ENCODE measurements at places on chromosomes 3 and 15.
A peak's percentile ranks its signal among the peaks of the same experiment; 100 is the strongest.

- no peak for DNase-seq
Observed at GRCh38 chr3:105774444-105775180, 94.2 kb downstream of the CBLB start.

GRCh38 chr3:174120997-174121396 lies 723.5 kb downstream of the NLGN1 start:
- no peak for DNase-seq

- DNase-seq: peak; percentile 9
Observed at GRCh38 chr3:50050361-50050760, 38.4 kb upstream of the RBM5 start.

GRCh38 chr3:21409401-21409800 lies 341.6 kb downstream of the ZNF385D start:
- DNase-seq: no peak

DNA sequence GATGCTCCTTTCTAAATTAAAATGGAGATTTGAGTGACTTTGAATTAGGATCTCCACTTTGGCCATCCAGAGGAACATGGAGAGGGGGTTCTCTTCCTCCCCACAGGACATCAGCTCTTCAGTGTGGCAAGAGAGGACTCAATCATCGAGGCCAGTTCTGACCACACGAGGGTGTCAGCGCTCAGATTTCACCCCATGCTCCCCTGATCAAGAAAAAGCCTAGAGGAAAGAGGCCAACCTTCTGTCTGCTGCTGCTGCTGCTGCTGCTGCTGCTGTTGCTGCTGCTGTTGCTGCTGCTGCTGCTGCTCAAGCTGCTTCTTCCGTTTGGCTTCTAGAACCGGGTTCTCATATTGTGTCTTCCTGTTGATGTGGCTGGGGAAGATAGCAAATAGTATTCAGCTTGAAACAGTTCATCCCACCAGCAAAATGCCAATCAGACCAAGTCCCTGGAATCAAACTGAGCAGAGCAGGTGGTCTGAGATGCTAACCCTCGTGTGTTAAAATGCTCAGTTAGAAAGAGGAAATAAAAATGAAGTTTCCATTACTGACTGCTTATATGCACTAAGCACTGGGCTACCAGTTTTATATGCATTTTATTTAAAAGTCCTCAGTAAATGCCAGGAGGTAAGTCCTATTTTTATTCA lies 599.0 kb downstream of the MAGI1 start:
- peak; percentile 52 for DNase-seq

DNA sequence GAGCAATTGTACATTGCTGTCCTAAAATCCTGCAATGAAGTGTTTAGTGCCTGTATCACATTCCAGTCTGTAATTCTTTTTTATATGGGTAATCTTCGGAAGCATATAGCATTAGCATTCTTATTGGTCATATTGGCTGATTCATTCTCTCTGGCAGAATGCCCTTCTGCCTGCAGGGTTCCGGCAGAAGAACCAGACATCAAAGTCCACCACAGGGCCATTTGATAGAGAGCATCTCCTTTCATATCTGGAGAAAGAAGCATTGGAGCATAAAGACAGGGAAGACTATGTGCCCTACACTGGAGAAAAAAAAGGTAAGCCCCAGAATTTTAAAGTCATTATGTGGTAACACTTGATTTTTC lies 39.6 kb downstream of the TMOD3 start:
- DNase-seq: no peak

DNA sequence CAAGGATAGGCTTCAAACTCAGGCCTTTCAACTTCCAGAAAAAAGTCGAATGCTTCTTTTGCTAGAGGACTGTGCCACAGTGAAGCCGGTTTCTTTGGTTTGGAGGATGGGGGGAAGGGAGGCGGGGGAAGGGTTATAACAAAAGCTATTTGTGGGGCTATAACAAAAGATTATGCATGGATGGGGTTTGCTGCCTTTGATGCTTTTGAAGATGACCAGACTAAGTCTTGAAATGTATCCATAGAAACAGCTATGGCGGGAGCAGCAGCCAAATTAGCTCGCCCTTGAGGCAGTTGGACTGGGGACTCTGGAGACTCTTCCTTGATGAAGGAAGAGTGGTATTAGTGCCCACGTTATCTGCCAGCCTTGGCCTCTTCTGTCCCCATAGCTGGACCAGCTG lies 47.5 kb downstream of the SRGAP3 start:
- no peak for DNase-seq

GRCh38 chr3:86654806-86655460 lies 336.0 kb downstream of the VGLL3 start:
- no peak for DNase-seq

- peak; percentile 73 for DNase-seq
Observed at GRCh38 chr3:39138804-39139415, 14.5 kb downstream of the CSRNP1 start.

DNA sequence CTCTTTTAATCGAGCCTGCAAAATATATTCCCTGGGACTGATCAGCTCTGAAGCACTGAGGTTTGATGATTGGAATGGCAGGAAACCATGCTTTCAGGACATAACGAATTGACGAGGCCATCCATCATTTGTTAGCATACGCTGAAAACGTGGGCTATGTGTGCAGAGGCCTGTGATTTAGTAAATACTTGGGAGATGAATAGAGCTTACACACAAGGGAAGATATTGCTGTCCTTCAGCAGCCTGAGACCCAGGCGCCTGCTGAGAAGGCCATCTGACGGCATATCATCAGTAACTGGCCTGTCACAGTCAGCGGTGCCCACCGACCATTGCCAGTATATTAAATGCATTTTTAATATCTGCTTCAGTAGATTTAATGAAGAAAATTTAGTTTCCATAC lies 16.2 kb downstream of the CDIN1 start:
- DNase-seq: no peak

DNA sequence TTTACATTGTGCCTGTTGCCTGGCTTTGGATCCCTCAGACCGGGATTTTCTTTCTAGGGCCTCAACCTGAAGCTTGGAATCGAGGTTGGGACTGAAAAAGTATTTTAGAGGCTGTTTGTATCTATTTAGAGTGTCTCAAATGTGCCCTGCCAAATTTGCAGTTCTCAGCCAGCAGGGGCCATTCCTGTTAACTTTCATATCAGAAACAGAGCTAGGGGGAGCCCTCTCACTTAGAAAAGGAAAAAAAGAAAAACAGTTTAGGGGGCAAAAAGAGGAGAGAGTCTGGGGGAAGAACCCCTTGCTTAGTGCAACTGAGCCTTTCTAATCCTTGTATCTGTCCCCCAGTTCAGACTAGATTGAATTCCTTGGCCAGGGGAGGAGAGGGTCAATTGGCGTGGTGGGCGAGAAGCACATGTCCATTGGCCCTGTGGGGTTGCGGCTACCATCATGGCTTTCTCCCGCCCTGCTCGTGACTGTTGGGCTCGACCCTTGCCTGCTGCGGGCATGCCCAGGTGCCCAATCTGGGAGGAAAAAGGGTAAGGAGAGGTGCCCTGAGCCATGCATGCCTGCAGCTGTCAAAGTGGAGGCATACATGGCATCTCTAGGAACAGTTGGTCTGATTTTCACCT lies 101.6 kb downstream of the CFAP44 start:
- no peak for DNase-seq

DNA sequence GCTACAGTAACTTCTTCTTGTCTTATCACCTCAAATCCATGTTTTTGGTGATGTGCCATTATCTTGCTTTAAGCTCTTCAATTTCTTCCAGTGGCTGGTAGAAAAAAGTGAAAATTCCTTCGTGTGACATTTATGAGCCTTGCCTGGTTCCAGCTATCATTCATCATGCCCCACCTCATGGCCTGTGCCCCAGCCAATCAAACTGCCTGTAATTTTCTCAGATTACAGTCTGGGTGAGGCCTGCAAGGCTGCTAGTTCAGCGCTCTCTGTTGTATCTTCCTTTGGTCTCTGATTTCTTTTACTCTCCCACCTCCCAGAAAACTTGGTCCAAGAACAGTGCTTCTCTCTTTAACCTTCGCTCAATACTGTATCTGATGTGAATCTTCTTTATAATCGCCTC lies 249.3 kb upstream of the ZNF717 start:
- no peak for DNase-seq

DNA sequence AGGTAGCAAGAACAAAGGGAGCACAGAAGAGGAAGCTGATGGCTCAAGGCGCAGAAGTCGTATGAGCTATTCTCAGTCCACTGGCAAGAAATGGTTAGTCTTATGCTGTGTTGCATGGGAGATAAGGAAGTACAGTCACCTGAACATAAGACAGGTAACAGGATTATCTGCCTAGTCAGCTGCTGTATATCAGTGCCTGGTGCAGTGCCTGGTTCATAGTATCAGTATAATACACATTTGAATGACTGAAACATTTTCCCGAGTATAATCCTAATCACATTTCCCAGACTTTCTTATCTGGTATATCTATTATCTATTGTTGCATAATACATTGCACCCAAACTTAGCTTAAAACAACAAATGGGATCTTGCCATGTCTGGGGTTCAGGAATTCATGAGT lies 302.5 kb downstream of the GABRG3 start:
- no peak for DNase-seq

DNA sequence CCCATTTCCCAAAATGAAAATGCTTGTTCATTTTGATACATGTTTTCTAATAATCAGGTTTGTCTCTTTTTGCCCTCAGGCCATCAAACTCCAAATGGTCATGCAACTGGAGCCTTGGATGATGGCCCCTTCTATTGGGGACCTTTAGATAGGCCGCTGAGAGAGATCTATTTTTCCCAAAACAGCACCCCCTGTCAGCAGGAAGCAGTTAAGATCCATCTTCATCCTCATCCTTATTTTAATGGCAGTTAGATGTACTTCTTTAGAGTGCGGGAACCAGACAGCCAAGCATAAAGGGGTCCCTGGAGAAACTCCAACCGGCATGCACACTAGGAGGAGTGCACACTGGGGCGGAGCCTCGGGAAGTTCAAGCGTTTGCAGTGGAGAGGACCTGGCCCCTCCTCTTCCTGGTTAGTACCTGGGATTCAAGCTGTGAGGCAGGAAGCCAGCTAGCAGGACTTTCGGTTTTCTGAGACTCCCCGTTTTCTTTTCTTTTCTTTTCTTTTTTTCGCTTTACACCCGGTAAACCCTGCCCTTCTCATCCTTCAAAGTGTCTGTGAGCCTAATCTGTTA lies 31.9 kb upstream of the STRIT1 start:
- DNase-seq: no peak

GRCh38 chr3:168047190-168047795 lies 48.4 kb downstream of the GOLIM4 start:
- peak; percentile 73 for DNase-seq

DNA sequence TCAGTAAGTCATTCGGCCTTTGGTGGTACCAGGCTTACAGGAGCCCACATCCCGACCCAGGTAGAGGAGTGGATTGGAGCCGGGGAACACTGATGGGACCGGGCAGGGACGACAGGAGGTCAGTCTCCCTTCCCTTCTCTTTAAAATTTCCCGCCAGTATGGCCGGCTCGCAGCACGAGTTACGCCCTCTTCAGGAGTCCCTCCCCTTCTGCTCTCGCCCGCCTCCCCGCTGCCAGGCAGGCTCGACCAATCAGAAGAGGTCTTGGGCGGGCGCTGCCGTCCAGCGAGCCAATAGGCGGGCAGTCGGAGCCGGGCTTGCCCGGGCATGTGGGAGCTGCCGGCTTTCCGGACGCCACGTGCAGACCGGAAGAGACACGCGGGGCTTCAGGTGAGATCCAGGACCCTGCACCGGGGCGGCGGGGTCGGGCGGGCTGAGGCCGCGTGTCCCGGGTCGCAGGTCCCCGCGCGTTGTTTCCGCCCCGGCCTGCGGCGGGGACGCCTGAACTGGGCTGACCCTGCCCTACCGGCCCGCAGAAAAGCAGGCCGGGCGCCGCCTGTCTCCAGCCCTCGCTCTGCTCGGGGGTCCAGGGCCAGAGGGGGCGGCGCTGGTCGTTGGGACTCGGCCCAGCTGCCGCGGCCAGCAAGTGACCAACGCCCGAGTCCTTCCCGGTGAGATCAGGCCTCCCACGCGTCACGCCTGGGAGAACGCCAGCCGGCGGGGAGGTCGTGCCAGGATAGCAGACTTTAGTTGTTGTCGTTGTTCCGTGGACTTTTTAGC lies at the start of gene AEN:
AEN (plus strand) TSS at position 346 of the 778 bp plus-strand sequence. CDS start 4,870 bp downstream, outside the sequence.
- DNase-seq: peak; percentile 96
